ENCODE measurements at places on chromosomes 7 and 10.

- no peak for DNase-seq
These were observed 351.0 kb downstream of the ANKRD7 start for GRCh38 chr7:118575393-118575948.

GRCh38 chr10:25694206-25694933 lies 239.7 kb upstream of the MYO3A start:
- no peak for DNase-seq

- DNase-seq: no peak
These were observed 119.8 kb downstream of the OAT start for GRCh38 chr10:124298891-124299290.

- no peak for DNase-seq
These were observed 476.2 kb upstream of the GALNT17 start for GRCh38 chr7:70655694-70656093.

GRCh38 chr10:94133239-94133638 lies 139.5 kb downstream of the PLCE1 start:
- no peak for DNase-seq

DNA sequence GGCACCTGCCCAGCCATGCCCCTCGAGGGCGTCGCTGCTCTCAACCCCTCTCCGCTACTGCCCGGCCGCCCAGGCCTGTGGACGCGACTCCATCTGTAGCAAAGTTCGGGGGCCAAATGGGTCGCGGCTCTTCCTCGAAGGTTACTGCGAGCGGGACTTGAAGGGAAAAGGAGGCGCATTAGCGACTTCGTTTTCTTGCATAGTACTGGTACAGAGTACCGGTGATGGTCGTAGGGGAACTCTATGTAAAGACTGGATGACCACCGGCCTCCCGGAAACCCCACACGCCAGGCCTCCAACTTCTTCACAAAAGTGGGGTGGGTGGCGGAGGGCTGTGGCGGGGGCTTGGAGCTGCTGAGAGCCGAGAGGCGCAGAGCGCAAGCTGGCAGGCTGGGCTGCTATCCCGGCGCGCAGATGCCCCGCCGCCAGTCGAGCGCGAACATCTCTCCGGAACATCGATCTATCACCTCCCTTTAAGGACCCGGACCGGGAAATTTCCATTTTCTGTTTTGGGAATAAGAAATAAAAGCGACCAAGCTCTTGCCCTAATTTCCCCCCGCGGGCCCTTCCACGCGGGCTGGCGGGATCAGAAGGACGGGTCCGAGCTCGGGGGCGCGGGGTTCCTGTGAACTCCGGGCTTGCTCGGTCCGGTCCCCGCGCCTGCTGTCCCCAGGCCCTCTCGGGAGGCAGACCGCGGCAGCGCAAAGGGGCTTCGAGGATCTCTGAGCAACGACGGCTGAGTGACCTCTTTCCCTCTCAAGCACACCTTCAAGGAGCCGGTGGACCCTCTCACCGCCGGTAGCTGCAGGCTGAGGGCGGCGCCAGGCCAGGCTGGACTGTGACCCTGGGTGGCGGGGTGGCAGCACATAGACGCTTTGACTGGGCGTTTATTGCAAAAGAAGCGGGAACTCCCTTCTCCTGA lies 12.2 kb upstream of the FEZF1 start:
- DNase-seq: no peak

- no peak for DNase-seq
These were observed 104.2 kb downstream of the CTTNBP2 start for GRCh38 chr7:117769085-117769484.

- DNase-seq: no peak
These were observed 2.7 kb upstream of the AEBP1 start for GRCh38 chr7:44101303-44101965.

- no peak for DNase-seq
These were observed 30.7 kb downstream of the JCAD start for GRCh38 chr10:30028738-30029030.

DNA sequence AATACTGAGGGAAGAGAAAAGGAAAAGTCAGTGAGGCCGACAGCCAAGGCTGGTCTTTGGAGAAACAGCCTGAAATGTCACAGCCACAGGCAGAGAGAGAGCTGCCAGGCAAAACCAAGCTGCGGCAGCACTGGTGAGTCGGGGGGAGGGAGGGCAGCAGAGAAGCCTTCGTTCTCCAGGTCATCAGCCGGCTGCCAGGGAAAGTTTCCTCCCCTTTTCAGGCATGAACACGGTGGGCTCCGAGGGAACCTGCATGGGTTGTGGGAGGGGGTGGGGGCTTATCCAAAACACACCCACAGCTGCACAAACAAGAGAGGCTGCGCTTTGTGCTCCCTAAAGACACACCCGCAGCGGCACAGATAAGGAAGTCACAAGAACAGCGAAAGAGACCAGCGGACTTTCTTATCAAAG lies 62.3 kb upstream of the NKX6-2 start:
- no peak for DNase-seq

DNA sequence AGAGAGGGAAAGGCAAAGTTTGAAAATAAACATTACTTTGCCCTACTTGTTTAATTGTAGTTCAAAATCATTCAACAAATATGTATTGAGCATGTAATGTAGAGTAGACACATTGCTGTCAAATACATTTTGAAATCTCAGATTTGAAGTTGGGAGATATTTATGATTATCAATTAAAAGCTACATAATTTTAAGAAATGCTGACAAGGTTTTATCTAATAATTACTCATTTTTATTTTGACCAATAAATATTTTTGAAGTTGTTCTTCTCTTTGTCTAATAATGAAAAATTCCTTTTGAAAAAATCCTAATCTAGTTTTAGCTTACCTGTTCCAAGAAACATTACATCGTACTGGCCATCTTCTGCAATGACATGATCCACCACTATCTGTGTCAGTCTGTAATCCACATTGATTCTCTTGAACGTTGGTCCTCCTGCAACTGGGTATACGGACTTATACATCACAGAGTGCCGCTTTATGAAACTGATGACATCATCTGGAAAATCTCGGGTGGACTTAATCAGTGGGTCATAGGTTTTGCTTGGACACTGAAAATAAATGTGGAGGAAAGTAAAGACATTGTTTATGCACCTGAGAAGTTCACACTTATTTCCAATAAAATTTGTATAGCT lies 164.7 kb downstream of the SEMA3D start:
- DNase-seq: no peak

- DNase-seq: no peak
These were observed 252.7 kb upstream of the MBL2 start for GRCh38 chr10:53025172-53025711.

DNA sequence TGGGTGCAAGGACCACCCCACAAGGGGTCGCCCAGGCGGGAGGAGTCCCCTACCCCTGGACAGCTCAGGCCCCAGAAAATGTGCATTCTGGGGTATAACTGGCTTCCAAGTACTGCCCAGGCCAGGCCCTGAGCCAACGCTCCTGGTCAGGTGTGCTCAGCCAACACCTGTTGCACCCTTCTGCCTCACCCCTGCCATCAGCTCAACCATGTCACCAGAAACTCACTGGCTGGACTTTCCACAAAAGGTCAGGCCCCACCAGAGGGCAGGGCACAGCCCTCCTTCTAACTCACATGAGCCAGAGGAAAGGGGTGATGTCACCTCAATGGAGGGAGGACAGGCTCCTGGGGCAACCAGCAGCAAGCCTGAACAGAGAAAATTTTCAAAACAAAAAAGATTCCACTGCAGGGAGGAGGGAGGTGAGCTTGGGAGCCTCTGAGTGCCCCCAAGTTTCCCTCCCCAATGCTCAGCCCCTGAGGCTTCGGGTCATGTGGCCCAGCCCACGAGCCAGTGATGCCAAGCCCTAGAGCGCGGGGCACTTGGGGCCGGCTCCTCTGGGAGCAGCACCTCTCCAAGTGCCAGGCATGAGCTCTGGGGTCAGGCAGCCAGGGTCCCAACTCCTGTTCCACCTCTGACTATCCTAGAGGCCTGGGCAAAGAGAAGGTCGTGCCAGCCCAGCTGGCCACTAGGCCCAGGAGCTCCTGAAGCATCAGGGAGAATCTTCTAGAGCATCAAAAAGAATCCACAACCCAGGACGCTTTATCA lies 2.2 kb downstream of the OGDHL start:
- no peak for DNase-seq

- no peak for DNase-seq
These were observed 46.9 kb downstream of the ATE1 start for GRCh38 chr10:121880895-121881294.

GRCh38 chr7:98186452-98187137 lies 24.6 kb upstream of the BHLHA15 start:
- no peak for DNase-seq

DNA sequence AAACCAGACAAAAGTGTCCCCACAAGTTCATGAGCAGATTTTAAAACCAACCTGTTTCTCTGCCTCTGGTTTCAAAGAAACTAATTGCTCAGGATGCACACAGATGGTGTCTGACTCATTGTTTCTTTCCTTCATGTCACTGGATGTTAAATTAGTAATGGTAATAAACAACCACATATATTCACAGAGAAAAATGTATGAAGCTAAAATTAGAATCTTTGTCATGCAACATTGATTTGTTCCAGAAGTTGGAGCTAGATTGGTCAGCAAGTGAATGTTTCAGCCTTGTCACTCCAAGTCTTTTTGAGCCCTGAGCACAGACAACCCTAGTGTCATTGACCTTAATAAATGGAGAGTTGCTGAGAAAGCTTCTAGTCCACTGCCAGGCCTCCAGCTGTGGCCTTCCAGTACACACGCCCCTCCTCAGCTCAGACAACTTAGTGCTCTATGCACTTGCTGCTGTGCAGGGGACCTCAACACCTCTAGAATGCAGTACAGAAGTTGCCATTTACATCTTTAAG lies 175.9 kb downstream of the CCDC71L start:
- DNase-seq: no peak

- no peak for DNase-seq
These were observed 72.5 kb upstream of the FZD1 start for GRCh38 chr7:91191771-91192170.

GRCh38 chr7:81919494-81919893 lies 149.6 kb upstream of the HGF start:
- DNase-seq: no peak

DNA sequence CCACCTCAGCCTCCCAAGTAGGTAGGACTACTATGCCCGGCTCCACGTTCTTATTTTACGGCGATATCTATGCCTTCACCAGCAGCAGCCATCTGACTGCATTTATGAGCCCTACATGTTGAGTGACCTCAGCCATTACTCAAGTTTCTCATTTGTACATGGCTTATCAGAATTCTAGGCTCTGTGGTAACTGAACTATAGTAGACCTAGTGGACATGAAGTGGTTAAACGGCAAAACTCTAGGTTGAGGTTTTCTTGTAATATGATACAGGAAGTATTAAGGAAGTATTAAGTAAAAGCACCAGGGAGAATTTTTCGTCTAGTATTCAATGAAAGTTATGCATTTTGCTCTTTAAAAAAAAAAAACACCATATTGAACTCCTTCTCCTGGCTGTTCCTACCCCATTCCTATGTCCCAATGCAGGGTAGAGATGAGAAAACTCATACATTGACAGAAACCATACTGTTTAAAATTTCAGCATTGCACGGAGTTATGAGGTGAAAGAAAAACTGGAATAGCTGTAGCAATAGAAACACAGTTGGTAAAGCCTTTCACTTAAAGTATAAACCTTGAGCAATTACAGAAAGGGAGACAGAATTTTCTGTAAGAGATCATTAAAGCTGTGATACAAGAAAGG lies 39.8 kb upstream of the EPC1 start:
- DNase-seq: no peak

DNA sequence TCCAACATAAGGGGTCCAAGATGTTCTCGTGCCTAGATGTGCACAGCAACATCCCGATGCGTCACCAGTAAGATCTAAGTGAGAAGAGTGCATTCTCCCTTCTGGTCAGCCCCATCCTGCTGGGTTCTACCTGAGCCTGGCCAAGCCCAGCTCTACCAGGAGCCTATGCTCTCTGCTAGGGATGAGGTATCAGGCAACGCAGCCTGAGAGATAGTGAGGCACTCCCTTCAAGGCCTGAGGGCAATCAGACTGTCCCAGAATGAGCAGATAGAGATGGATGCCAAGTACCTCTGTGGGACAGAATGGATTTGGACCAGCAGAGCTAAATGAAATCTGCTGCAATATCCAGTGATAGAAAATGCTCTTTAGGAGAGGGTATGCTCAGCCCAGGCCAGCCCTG lies 26.7 kb downstream of the DDC start:
- no peak for DNase-seq

DNA sequence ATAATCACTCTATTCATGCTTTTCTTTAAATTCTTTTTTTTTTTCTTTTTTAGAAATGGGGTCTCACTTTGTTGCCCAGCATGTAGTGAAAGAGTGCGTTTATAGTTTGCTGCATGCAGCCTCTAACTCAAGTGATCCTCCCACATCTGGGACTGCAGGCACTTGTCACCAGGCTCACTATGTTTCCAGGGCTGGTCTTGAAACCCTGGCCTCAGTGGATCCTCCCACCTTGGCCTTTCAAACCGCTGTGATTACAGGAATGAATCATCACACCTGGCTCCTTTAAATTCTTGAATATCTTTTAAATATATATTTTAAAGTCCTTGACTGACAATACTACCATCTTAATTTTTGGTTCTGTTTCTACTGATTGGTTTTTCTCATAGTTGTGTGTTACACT lies 591.6 kb upstream of the KCND2 start:
- DNase-seq: no peak

GRCh38 chr7:146090023-146090645 lies 26.5 kb upstream of the CNTNAP2 start:
- DNase-seq: no peak

DNA sequence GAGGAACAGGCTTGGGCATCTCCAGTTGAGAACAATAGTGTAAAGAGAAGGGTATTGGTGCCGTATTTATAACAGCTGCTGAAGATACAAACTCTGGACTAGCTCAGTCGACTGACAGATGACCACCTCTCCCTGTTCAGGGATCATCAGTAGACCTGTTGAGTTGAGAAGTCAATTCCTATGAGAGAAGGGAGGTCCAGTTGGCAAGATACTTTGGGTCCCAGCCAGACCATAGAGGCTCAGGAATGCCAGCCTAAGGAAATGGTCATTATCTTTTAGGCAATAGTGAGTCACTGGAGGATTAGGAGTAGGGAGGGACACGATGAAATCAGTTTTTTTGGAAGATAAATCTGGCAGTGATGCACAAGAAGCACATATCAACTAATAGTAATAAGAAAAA lies 202.9 kb downstream of the TRIL start:
- no peak for DNase-seq

DNA sequence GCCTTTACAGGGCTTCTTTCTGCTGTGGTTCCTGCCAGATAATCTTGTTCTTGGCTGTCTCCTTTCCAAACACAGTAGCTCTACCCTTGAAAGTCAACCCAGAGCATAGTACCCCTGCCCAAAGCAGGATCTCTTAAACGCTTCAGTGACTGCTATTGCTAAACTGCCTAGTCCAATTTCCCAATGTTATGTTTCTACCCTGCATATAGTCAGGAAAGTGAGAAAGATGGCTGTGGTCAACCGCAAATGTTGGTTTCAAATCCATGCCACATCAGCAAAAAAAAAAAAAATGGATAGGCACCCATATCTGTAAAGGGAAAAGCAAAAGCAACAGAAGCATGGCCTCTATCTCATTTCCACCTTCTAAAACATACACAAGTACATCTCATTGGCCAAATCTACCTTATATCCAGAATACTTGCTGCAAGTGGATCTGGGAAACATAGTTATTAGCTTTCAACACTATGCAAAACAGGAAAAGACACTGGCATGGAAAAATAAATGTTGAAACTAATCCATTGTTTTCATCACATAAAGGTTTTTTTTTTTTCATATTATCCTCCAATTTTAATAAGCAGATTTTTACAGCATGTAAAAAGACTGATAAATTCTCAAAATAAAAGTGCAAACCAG lies 59.8 kb downstream of the DNAJC1 start:
- DNase-seq: no peak
